ENCODE measurements at places on chromosomes 4 and X.

GRCh38 chr4:123997776-123998449 is 601.3 kb downstream of the SPRY1 start:
- DNase-seq, result no peak

GRCh38 chr4:11338956-11339782 is 89.5 kb downstream of the HS3ST1 start:
- no peak for DNase-seq

GRCh38 chr4:161604516-161605300 is 559.1 kb downstream of the FSTL5 start:
- no peak for DNase-seq

DNA sequence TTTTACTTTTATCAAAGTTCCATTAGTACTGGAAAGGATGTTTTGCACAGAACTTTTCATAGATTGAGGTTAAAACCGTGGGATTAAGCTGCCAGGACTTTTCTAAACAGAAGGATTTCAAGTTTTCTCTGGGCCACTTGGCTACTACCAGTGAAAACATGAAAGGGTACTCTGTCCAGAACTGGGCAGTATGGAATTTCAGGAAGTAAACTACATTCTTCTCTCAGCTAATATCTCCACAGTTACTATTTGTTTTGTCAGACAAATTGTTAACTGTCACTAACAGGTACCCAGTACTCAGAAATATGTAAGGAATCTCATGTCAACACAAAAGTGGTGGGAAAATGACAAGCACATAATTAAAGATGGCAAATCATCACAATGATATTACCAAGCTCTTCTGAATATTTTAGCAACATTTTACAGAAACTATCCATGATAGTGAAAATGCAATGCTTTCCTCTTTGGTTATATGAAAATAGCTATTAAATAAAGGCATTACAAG is 454.4 kb downstream of the C4orf33 start:
- DNase-seq, result no peak

GRCh38 chr4:147822128-147822527 is 90.2 kb downstream of the ARHGAP10 start:
- DNase-seq, result peak; percentile 88

- no peak for DNase-seq
Measured at GRCh38 chr4:53484911-53485657, 106.2 kb downstream of the LNX1 start.

- DNase-seq, result peak; percentile 48
Measured at GRCh38 chr4:107666134-107666533, 53.9 kb downstream of the PAPSS1 start.

DNA sequence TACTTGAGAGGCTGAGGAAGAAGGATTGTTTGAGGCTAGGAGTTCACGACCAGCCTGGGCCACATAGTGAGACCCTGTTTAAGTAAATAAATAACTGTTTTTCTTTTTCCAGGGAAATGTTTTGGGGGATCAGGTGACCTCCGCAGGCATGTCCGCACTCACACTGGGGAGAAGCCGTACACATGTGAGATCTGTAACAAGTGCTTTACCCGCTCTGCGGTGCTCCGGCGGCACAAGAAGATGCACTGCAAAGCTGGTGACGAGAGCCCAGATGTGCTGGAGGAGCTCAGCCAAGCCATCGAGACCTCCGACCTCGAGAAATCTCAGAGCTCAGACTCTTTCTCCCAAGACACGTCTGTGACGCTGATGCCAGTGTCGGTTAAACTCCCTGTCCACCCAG is 30.5 kb downstream of the ZBTB49 start:
- no peak for DNase-seq

DNA sequence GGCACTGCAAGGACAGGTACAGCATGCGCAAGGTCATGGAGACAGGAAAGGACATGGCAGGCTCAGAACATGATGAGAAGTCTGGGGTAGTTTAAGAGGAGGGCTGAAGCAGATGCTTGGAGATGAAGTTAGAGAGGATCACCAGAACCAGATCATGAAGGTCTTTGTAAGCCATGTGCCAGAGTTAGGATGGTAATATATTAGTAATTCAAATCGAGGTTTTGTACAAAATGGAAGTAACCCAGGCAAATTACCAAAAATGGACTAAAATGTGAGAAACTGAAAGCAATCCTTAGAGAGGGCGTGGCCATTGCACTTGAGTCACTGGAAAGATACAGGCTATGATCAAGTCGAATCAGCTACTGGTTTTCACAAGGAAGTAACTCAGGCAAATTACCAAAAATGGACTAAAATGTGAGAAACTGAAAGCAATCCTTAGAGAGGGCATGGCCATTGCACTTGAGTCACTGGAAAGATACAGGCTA is 13.5 kb downstream of the RXFP1 start:
- DNase-seq, result peak; percentile 87

- peak; percentile 100 for DNase-seq
Measured at GRCh38 chr4:74632634-74633033, 161.7 kb downstream of the BTC start.

GRCh38 chr4:25803720-25804225 is 59.0 kb downstream of the SEL1L3 start:
- DNase-seq, result no peak
